Lung microvascular endothelial cell (primary cell): ENCODE measurements at places on chromosomes 1 and 21. TPM values are rescaled to one million over a fixed set of nuclear protein-coding genes. Genes with fewer than 3 reads are reported as not detected.

The F13B gene
- under 0.01 TPM in 1 of 2 replicates, not detected in the other for total RNA-seq

The KRTAP11-1 gene
- total RNA-seq = not detected in 2 replicates

The TGFBR3 gene
- total RNA-seq = 7.4 and 25.8 TPM in 2 replicates

The GPR37L1 gene
- total RNA-seq = under 0.01 TPM in 1 of 2 replicates, not detected in the other

The OR14K1 gene
- total RNA-seq = not detected in 2 replicates

The ERO1B gene
- total RNA-seq = 3.2 and 3.3 TPM in 2 replicates

The FCRL1 gene
- total RNA-seq = not detected in 2 replicates

DNA sequence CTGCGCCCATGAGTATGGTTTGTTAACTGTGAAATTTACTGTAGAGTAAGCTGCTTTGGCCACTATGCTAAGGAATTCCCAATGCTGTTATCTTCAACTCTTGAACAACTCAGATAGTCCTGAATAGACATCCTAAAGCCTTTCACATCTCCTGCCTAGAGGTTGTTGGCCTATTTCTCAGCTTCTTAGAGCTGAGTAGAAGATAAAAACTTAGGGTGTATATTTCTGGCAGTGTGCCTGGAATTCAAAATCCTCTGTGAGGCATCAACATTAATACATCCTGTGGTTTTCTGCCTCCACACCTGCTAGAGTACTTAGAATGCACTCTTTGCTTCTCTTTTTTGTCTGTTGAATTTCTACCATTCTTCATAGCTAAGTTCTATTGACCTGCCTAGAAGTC is 45.8 kb upstream of the RC3H1 start:
- DNase-seq = no peak

GRCh38 chr1:177825276-177825901 is 144.5 kb downstream of the SEC16B start:
- DNase-seq = no peak

- no peak for DNase-seq
These were observed 20.9 kb downstream of the PTPRU start for GRCh38 chr1:29256979-29257804.

GRCh38 chr1:212640223-212640878 is 31.8 kb downstream of the ATF3 start:
- no peak for DNase-seq

DNA sequence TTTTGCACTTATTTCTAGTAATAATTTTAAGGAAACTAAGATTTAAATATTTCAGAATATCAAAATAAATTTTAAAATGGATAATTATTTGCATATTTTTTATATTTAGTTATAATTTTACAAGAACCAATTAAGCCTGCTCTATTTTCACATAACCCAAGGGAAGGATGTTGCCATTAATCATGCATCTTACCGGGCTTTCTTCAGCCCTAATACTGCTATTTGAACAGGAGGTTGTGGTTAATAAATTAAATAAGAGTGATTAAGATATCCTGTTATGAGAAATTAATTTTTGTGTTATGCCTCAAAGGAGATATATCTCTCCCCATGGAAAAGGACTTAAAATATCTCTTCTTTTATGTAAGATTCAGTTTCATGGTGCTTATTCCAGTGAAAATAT is 1415.8 kb upstream of the B3GALT2 start:
- DNase-seq = no peak
